ENCODE measurements at places on chromosomes 12 and 14. TPM values are rescaled to one million over a fixed set of nuclear protein-coding genes. Genes with fewer than 3 reads are reported as not detected.

DNA sequence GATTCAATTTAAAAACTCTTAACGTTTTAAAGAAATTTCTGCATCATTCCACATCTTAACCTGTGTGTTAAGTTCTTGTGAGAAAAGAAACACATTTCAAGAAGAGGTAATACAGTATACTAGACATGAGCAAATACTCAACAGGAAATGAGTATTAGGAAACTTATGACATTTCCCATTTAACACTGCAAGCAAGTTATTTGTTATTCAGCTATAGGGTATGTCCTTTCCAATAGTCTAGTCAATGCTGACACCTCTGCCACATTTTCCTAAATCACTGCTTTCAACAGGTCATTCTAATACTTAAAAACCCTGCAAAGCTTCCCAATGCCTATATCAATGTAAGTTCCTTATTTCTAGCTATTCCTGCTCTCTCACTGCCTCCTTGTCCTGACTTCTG lies 93.1 kb downstream of the DDHD1 start:
- DNase-seq: no peak

DNA sequence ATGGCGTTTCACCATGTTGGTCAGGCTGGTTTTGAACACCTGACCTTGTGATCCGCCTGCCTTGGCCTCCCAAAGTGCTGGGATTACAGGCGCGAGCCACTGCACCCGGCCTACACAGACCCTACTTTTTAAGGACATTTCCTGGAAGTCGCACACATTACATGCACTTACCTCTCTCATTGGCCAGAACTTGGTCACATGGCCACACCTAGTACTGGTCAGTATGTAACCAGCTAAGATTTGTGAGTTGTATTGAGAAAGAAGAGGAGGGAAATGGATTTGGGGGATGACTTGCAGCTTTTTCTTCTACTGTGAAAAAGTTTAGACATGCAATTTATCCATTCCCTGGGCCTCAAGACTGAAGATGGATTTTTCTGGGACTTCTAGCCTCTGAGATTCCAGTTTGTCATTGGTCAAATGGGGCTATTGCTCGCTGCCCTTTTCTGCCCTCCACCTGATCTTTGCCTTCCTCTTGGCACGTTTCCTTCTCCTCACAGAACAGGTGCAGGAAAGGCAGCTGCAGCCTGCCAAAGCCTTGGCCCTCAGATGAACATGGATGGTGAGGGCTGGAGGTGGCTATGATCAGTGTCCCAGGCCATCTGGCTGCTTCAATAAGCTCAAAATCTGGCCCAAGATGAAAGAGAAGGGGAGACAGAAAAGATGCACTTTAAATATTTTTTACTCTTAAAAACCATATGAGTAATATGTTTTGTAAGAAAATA lies 7.1 kb upstream of the ZDHHC22 start:
- no peak for DNase-seq

DNA sequence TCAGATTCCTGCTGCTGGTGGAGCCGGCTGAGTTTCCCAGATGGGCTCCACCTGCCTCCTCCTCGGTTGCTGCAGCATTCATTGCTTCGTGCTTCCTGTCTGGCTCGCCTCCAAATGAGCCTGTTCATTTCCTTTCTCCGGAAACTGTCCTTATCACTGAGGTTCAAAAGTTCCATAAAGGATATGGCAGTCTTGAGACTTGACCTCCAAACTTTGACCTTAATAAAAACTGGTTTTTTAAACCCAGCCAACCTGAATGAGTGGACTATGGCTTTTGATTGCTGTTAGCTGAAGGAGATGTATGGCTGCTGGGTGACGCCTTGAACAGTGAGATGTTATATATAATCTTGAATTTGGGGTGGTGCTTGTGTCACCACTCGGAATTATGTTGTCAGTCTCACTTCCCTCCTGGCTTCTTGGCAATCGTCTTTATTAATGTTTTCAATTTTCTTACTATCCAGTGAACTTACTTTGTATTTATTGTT lies 62.7 kb downstream of the RASSF3 start:
- DNase-seq: peak; percentile 95

GRCh38 chr12:21598651-21599050 lies 6.0 kb downstream of the GYS2 start:
- DNase-seq: no peak

DNA sequence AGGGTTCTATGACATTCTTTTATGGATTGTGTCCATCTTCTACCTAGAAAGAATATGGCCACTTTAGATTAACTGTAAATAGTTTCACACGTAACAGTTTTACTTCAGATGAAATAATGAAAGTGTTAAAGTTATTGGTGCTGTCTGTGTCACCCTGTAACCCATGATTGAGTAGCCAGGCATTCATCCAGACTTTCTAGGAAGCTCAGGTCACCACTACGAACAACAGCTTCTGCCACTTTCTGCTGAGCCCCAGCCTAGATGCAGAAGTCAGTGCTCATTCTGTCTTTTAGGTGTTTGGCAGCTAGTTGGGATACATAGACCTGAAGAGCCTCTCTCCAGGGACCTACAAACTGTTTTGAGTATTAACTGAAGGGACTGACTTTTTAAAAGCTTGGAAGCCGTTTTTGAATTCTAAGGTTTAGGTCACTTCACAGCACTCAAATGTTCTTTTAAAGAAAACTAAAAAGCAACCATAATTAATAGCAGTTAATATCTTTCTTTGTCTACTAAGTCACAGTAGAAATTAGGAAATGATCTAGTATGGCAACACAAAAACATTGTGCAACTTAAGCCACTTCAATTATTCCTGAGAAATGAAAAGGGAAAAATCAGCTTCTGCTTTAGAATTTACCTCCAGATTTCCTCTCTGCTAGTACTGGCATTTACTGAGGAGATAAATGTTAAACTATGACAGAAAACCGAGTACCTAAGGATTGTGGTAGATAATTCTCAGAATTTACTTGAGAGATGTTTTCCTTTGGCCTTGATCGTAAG lies 266.9 kb downstream of the CCDC91 start:
- no peak for DNase-seq

DNA sequence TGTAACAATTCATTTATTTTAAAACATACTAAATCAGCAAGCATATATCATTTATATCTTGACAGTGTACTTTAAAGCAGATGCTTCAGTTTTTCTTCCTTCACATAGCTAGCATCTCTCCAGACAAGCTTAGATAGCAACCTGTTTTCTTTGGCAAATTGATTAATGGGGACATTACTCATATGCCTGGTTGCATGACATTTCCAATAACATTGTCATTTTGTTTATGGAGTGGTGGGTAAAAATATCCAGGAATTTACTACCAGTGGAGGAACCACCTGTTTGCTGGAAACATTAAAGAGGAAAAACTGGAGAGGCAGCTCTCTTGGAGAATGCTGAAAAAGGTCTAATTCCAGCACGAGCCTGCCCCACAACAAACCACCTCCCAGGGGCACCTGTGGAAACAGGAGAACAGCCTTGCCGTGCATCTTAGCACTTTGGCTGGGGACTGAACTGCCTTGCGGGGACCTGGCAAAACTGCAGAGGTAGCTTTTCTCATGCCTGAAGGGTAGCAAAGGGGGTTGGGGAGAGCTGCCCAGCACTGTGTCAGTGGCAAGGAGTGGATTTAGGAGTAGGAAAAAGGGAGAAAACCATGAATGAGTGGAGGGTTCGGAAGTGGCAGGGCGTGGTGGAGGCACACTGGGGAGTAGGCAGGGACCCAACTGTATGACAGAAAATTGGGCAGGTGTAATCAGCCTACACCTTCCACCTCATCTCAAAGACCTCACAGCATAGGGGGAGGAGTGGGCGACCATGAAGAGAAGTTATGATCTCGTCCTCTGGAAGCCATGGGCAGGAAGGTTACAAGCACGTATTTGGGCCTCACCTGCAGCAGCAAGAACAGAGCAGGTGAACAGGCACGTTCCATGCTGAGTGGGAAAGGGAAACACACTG lies 11.7 kb upstream of the CREBL2 start:
- no peak for DNase-seq

DNA sequence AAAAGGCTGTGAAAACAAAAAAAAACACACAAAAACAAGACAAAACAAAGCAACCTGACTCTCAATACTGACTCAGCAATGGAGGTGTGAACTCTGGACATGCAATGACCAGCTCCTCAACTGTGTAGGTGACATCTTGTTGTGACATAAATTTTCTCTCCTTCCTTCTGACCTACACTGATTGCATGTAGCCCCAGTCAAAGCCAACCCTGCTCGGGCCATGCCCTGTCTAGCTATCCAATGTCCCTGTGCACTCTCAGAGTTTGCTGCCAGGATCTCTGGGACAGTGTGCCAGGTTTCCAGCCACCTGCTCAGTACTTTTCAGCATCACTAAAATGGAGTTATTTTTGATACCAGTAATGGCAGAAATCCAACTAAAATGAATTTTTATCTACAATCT lies 18.9 kb upstream of the CRACR2A start:
- no peak for DNase-seq

DNA sequence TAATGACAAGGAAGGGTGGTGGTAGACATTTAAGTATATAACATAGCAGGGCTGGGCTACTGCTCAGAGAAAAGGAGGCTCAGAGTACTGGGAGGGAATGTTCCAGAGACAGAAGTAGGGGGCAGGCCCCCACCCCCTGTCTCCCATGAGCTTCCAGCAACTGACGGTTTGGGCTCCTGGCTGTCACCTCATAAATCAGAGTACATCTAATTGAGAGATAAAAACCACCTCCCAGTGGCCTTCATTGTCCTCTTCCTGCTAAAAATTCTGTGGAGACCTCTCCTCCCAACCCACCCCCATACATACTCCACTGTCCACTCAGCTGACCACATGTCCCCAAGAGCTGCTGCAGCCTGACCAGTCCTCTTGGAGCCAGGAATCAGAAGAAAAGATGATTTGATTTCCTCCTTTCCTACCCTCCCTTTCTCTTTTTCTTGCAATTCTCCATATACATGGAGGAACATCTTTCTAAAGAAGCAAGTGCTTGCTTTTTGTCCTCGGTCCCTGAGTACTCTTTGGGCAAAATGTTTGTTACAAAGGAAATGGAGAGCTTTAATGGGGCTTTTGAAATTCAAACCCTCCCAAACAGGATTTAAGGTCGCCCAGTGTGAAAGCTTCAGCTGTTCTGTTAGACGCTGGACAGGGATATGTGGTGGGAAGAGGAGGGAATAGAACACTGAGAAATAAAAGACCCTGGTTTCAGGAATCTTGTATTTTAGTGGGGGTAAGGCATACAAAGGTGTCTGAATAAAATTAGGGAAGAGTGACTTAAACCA lies 16.4 kb upstream of the KCNA5 start:
- no peak for DNase-seq

- DNase-seq: no peak
Observed at GRCh38 chr12:57236925-57237595, 7.5 kb downstream of the SHMT2 start.

- no peak for DNase-seq
Observed at GRCh38 chr12:41636653-41637052, 448.5 kb downstream of the PDZRN4 start.

DNA sequence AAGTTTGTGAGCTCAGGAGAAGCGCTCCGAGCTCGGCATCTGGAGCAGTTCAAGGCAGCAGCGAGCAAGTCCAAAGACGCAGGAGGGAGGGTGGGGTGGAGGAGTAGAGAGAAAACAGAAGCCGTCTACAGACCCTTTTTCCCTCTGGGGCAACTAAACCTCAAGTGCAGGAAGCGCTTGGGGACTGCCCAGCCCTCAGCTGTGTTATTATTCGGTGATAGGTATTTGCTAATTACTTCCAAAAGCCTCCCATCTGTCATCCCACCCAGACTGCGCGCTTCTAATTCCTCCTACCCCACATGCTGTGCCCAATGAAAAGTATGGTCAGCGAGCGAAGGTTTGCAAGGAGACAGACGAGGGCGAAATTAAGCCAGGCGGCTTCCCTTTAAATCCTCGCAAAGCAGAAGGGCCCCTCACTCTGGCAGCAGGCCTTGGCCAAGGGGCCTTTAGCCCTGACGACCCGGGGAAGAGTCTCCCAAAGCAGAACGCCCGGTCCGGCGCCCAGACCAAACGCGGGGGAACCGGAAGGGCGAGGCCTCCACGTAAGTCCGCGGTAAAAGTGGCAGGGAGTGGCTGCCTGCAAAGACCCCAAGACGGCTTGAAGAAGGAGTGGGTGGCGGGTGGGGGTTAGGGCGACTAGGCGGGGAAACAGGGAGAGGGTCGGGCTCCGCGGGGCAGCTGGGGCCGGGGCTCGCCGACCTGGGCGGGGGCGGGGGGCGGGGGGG lies 507 bp upstream of the CD9 start:
- DNase-seq: peak; percentile 73

GRCh38 chr12:127272864-127273263 lies 994.1 kb upstream of the TMEM132C start:
- DNase-seq: no peak

GRCh38 chr14:92578511-92578910 lies 64.9 kb downstream of the RIN3 start:
- no peak for DNase-seq

GRCh38 chr12:48869191-48869590 lies 3.5 kb upstream of the RND1 start:
- DNase-seq: no peak

DNA sequence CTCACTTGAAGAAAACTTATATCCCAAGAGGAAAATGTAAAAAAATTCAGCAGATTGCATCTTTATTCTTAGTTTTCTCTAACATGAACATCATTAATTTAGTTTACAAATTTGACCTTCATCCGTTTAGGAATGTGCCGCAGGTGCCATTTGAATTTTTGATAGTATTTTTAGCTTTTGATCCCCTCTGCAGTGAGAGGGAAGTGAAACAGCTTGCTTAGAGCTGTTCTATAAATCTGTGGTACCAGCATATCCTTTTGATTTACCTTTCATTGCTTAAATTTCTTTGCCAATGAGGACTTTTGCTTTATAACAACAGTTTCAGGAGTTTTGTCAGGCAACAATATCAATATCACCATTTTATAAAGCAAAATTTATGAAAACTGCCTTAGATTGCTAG lies 32.7 kb downstream of the DUSP6 start:
- no peak for DNase-seq

GRCh38 chr14:52043690-52044089 lies 25.2 kb downstream of the NID2 start:
- DNase-seq: peak; percentile 58

Gene TOMM20L
- not detected for total RNA-seq

Gene PLD4
- total RNA-seq: 1.2 TPM

Gene SYCP3
- total RNA-seq: 0.35 TPM

Gene COX8C
- not detected for total RNA-seq

Gene LIN52
- total RNA-seq: 3.5 TPM

Gene STON2
- total RNA-seq: 12.7 TPM

Gene CPNE6
- total RNA-seq: not detected

Gene TRPV4
- total RNA-seq: 0.32 TPM

Gene GLTP
- 76.3 TPM for total RNA-seq

Gene TPH2
- not detected for total RNA-seq
